ENCODE measurements at places on chromosomes 5 and 9.

DNA sequence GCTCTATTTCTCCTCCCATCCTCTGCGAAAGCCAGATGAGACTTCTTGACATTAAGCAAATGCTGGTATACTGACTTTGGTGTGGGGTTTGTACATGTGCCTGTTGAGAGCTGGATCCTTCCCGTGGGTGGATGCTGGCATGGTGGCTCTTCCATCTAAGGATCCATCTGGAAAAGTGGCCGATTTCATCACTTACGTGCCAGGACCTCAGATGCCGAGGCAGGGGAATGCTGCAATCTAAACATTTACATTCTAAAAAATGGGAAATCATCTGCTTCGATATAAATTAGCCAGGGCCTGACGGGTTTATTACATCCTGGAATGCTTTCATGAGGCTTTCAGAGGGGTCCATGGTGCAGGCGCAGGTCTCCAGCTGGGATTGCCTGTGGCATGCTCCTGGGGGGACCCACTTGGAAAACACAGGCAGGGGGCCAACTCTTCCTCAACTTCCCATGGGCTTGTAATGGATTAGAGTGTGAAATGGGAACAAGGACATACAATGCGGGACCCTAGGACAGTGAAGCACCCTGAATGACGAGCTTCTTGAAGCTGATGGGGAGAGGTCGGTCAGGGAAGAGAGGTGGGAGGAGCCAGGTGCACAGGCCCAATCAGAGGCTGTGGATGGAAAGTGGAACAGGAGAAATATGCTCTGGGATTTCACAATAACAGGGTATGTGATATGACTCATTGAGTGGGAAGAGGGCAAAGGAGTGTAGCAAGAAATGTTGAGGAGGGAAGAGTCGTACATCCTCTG is 105.5 kb upstream of the PITX1 start:
- DNase-seq, result no peak

DNA sequence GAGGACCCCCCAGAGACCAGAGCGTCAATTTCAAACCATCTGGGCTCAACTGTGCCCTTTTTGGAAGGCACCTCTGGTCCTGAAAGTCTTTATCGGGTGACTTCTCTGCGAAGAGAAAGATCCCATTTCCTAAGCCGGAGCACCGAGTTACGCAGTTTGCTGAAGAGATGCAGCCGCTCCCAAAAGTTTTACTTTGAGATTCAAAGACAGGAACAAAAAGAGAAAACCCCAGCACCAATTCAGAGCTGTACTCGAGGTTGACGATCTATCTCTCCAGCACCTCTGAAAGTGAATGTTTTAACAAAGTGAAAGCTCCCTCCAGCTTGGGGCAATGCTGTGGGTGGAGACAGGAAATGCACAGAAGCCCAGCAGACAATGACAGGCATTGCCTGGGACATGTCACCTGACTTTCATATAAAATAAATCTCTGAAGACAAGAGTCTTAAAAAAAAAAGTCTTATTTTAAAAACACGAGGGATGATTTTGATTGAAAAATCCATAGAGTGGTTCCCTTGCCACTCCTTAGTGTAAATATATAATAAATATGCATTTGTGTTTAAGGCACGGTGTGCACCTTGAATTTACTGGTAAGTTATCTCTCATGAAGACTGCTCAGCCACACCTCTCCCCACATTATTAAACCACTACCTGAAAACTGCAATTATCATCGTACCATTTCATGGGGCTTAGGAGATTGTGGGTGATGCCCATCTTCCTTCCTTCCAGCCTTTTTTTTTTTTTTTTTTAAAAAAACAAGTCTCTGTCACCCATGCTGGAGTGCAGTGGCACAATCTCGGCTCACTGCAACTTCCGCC is 79.9 kb downstream of the FNBP1 start:
- DNase-seq, result no peak

GRCh38 chr5:78601559-78602314 is 46.8 kb downstream of the LHFPL2 start:
- DNase-seq, result no peak

DNA sequence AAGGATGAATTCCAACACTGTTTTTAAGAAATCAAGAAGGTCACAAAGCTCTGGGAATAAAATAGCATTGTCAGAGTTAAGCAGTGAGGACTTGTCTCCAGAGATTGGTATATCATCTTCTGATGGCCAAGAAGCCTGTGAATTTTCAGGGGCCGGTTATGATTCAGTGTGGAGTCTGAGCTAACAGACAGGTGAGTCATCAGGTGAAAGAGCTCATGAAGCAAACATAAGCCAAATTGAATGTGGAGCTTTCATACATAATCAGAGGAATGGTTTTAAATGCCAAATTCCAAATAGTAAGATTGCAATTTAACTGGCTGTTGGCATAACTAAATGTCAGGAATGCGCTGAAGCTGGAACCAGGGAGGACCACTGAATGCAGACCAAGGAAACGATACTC is 494.2 kb downstream of the MTRR start:
- DNase-seq, result no peak

DNA sequence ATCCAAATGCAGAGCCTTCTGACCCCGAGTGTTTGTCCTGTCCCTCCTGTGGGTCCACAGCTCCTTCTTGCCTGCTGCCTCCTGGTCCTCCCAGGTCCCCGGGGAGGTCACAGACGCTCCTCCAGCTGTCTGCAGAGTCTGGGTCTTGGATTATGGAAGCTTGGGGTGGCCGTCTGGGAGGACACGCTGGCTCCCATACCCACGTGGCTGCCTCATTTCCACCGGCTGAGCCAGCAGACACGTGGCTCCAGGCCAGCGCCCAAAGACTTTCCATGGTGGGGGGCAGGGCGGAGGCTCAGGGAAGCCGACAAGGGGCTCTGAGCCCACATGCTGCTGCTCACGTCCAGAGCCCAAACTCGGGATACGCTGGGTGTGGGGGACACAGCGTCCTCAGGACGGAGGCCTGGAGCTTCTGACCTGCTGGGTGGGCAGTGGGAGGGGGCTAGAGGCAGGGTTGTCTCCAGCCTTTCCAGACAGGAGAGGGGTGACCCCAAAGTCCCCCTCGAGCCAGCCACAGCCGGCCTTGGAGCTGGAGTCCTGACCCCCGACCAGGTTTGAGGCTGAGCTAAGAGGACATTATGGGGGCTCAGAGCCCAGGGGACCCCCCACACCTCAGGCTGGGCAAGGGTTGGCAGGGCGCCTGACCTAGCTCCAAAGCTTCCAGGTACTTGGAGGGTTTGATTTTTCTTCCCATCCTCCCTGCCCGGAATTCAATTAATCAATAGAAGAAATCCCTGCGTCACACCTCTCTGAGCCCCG is 24.2 kb upstream of the RNU6ATAC start:
- peak; percentile 63 for DNase-seq

GRCh38 chr5:68648944-68649857 is 433.6 kb downstream of the PIK3R1 start:
- no peak for DNase-seq

GRCh38 chr5:57817924-57818323 is 335.3 kb upstream of the ACTBL2 start:
- no peak for DNase-seq

DNA sequence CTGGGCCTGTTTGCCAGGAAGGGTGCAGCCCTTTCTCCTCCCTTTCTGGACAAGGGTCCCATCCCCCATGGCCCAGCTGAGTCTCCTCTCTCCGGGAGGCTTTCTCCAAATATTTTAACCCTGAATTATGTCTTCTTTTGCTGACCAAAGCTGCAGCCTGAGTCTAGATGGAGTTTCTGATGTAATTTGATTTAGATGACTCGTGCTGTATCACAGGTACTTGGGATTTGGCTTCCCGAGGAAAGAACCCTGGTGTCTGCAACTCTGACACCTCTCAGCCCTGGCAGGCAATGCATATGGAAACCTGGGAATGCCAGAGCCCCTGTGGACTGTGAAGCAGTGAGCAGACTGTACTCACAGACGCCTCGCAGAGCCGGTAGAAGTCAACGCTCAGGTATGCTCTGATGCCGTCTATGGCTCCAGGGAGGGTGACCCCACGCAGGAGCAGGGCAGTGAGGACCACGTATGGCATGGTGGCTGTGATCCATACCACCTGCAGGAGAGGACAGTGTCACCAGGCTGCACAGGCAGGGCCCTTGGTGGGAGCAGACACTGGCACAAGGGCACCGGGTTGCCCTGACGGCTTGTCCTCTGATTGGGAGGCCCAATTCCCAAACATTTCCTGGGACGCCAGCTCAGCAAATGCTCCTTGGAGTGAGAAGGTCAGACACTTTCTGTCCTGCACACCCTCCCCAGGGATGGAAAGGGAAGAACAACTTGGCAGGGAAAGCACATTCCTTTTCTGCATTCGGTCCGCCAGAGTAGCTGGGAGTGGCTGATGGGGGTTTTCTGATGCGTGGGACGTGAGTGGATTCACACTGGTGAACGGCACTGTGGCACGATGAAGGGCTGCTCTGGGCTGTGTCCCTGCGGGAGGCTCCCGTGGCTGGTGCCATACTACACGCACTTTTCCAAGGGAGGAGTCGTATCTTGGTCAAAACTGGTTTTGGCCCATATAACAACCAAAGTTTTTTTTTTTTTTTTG is 24.7 kb downstream of the SLC6A3 start:
- DNase-seq, result peak; percentile 45

GRCh38 chr5:142151436-142152383 is 43.1 kb downstream of the NDFIP1 start:
- DNase-seq, result no peak

- no peak for DNase-seq
These were observed 17.7 kb upstream of the TLX3 start for GRCh38 chr5:171291371-171291770.
